Activated T-helper 17 cell treated with anti-CD3 and anti-CD28 coated beads, Interleukin-2, amount 50 U/mL, for 72 hours (primary cell): ENCODE measurements at places on chromosomes 3 and 15. TPM values are rescaled to one million over a fixed set of nuclear protein-coding genes. Genes with fewer than 3 reads are reported as not detected.

GRCh38 chr3:45343947-45344346, 44.4 kb upstream of the LARS2 start:
- ATAC-seq: peak; percentile 59

GRCh38 chr15:68587769-68588385, 9.1 kb downstream of the CORO2B start:
- peak; percentile 77 for ATAC-seq

- ATAC-seq: no peak
Measured at GRCh38 chr3:5231074-5231473, 43.6 kb downstream of the EDEM1 start.

SIAH2 gene
- 92.4 TPM for total RNA-seq

DNA sequence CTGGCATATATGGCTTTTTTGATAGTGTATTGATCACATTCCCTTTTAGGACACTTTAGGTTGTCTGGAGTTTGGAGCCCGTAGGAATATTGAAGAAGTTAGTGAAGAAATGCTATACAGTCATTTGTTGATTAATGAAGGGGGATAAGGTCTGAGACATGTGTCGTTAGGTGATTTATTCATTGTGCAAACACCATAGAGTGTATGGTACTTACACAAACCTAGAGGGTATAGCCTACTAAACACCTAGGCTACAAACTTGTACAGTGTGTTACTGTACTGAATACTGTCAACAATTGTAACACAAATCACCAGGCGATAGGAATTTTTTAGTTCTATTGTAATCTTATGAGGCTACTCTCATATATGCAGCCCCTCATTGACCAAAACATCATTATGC, 3.3 kb downstream of the TPM1 start:
- no peak for ATAC-seq

GRCh38 chr3:33093847-33094246, 3.1 kb downstream of the GLB1 start:
- ATAC-seq: no peak

- no peak for ATAC-seq
Measured at GRCh38 chr15:26572602-26573350, 200.1 kb downstream of the GABRB3 start.

GRCh38 chr3:138347960-138348753, at the start of gene MRAS:
MRAS (plus strand) TSS chr3:138348579; CDS start chr3:138372884, 24,305 bp downstream.
- peak; percentile 77 for ATAC-seq

DNA sequence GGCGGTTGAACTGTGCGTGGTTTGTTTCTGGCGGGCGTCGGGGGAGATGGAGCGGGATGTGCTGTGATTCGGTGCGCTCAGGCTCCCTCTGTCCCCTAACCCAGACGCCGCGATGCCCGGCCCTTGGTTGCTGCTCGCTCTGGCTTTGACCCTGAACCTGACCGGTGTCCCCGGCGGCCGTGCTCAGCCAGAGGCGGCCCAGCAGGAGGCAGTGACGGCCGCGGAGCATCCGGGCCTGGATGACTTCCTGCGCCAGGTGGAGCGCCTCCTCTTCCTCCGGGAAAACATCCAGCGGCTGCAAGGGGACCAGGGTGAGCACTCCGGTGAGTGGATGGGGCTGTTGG, 1.2 kb downstream of the TRH start:
- no peak for ATAC-seq

GRCh38 chr3:12462159-12462947, 21.9 kb upstream of the TSEN2 start:
- ATAC-seq: peak; percentile 75

DNA sequence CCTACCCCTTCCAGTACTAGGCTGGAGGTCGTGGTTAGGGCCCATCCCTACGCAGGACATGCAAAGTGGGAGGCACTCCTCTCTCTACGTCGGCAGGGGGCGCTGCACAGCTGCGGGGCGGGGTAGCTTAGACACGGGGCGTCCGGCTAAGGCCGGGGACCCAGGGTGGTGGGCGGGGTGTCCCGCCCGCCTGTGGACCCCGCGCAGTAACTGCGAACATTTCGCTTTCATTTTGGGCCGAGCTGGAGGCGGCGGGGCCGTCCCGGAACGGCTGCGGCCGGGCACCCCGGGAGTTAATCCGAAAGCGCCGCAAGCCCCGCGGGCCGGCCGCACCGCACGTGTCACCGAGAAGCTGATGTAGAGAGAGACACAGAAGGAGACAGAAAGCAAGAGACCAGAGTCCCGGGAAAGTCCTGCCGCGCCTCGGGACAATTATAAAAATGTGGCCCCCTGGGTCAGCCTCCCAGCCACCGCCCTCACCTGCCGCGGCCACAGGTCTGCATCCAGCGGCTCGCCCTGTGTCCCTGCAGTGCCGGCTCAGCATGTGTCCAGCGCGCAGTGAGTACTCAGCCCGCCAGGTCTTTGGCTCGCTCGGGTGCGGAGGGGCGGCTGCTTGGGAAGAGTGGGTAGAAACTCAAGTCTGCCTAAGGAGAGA, at the start of gene IL12A:
Gene IL12A, plus strand, starts transcription at position 219 of the 655 bp plus-strand sequence.
- ATAC-seq: peak; percentile 88

RCCD1 gene
- total RNA-seq: 31.9 TPM

GMNC gene
- not detected for total RNA-seq
